ENCODE measurements at places on chromosomes 2 and 18.

- no peak for DNase-seq
These were observed 130.8 kb downstream of the FOXI3 start for GRCh38 chr2:88321449-88322248.

DNA sequence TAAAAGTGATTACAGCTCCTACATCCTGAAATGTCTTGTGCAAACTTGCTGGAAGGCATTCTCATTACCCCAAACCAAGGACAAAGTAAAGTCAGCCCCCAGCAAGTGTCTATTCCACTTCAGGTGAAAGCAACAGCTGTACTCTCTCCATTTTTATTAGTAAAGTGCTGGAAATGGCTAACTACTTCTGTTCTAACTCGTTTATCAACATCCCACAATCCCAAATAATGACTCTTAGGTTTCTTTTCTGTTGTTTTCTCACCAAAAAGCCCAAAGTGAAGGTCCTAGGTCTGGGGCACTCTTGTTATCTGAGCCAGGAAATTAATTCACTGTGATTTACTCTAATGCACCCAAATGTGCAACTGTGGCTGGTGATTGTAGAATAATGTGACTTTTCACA is 105.7 kb downstream of the LRRC30 start:
- DNase-seq, result no peak

DNA sequence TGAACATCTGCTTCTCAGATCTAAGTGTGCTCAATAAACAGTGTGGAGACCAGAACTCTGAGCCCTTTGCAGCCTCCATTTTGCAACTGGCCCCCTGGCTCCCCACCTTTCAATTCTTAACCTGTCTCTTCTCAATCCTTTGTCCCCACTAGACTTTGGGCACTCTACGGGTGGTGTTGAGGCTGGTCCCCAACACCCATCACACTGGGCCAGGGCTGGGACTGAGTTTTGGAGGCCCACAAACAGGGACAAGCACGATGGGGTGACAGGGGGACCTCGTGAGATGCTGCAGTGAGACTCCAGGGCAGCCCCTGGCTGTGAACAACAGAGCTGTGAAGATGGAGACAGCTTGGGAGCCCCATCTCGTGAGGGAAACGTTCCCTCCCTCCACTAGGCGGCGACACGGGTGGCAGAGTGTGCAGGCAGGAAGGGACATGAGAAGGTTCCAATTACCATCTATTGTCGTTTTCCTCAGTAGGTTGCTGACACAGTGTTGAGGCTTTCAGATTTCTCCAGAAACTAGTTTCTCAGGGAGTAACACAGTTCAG is 1.2 kb downstream of the ANKMY1 start:
- DNase-seq, result peak; percentile 50

DNA sequence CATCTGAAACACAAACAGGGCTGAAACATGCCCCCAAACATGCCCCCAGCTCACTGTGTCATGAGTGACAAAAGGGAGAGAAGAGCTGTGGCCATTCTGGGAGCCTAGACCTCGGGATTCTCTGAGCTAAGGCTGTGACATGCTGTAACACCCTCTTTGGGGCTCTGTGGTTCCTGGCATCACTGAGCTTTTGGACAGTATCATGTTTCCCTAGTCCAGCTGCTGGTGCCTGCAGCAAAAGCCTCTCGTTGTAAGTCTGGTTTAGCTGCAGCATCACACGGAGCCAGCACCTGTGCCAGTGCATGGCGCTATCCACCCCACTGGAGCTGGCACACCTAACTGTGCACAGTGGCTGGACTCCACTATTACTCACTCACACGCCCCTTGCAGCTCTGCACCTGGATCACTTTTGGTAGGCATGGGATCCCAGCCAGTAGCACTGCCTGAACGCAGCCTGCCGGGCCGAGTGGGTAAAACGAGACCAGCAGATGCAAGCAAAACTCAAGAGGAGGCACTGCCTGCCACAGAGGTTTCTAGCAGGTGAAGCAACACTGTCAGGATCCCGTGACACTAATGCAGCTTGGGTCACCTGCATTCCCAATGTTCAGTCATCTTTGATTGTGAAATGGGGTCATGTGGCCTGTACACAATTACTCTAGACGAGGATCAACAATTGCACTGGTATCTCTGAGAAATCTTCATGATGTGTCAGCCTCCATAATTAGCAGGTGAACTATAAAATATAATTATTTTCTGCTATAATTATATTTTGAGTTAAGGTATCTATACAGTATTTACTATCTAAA is 547.2 kb downstream of the ZNF804A start:
- no peak for DNase-seq

- peak; percentile 58 for DNase-seq
These were observed 402.3 kb downstream of the TGIF1 start for GRCh38 chr18:3852321-3852720.

DNA sequence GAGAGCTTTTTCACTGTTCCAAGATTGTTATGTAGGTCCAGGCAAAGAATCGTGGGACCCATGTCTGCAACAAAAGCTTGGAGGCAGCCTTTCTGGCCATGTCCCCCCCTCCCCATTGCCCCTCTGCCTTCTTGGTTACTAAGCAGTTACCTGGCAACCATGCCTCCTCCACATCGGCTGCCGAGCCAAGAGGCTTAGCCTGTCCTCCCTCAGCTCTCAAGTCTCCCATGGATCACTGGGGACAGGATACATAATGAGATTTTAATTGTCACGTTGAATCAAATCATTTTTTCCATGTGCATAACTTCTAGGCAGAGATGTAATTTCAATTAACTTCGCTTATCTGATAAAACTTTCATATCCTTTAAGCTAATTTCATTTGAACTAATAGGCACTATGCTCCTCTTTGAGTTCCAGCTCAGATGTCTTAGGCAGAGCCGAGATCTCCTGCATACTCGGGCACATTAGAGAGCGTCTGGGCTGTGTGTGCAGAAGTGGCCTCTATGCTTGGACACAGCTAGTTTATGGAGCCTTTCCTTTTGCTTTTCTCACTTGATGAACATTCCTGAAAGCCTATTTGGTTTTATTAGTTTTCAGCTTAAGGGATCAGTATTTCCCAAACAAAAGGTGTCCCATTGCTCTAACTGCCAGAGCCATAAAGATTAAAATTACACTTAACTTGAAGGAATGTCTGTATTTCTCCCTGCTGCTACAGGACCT is 80.7 kb downstream of the LYPD1 start:
- DNase-seq, result no peak

- no peak for DNase-seq
These were observed 65.6 kb downstream of the CYP26B1 start for GRCh38 chr2:72082021-72082601.

DNA sequence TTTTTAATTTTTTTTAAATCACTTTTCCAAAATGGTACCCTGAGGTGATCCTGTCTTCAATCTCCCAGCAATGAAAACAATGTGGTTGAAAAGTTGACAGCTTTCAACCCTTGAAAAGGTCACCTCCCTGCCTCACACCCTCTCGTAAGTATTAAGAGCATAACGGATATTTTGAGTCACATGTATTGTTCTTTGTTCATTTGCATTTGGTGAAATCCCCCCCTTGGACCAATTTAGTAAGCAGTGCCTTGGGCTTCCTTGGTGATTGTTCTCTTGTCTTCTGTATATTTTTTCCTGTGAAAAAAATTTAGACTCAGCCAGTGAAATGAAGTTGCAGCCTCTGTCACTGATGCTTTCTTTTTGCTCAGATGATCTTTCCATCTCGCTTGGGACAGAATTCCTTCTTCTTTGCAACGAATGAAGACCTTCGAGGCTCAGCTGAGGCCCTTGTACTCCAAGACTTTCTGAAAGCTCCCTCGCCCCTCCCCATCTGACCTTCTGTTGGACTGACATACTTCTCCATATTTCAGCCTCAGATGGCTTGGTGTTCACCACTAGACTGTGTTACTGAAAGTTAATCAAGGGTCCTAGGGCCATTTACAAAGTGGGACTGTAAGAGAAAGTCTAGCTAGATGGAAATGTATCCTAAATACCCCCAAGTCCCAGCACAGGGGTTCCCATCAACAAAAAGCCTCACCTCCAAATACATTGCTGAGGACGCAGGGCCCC is 158.4 kb downstream of the BCL2 start:
- peak; percentile 37 for DNase-seq

- no peak for DNase-seq
These were observed 47.5 kb downstream of the ANO7 start for GRCh38 chr2:241235859-241236593.

- peak; percentile 53 for DNase-seq
These were observed 485.2 kb downstream of the TRIB2 start for GRCh38 chr2:13201924-13202323.

DNA sequence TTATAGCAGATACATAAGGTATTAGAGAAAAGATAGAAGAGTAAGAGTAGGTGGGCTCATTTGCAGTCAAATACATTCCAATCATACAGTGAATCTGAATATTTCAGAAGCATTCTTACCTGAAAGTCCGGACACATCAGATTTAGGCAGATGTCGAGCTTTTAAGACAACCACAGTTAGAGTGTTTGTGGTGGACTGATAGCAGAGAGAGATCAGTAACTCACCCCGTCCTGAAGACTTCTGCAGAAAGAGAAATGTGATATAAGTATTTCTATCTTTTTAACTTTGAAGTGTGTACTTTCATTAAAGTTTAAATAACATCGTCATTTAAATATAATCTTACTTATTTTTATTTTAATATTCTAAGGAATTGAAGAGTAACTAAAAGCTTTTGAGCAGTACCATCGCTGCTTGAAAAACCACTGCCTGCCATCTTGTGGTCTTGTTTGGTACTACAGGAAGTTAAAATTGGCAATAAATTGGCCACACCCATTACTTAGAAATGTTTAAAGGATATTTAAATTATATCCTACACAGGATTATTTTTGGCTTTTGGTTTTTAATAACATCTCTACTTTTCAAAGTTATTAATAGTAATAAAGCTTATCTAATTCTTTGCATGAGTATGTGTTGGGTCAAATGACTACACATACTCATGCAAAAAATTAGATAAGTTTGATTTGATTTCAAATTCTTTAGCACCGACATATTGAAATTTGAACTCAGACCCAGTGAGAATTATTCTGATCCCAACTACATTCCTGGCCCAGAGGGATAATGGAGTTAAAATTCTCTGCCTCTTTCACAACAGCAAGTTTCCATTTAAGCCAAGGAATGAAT is 5.5 kb downstream of the SYT4 start:
- DNase-seq, result peak; percentile 46

DNA sequence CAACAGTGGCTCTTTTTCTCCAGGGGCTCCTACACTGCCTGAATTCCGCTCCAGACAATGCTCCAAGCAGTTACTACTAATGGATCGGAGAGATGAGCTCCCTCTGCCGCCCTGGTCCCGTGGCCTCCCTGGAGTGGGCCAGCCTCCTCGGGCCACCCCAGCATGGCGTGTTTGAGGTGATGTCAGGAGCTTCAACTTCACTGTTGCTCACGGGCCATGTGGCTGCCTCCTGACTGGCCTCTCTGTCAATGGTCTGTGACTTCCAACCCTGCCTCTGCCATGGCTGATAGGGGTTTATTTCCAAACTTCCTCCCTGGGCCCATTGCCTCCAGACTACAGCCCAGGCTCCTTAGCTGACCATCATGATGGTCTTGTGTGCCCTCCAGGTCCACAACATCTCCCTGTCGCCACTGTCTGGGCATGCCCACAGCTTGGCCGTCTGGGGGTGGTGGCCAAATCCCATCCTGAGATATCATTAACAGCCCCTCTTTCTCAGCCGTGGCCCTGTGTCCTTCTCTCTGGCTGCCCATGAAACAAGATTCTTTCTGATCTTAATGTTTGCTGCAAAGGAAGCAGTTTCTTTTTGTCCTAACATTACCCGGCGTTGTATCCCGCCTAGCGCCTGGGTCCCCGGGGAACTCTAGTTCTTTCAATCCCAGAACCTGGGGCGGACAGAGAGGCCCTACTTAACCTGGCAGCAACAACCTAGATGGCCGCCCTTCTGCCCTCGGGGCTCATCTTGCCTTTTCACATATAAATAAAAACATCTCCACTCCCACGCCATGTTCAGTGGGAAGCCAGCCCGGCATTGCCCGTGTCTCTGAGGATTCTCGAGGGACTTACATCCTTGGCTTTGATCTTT is 38.1 kb downstream of the ATOH8 start:
- DNase-seq, result no peak

Data from SK-MEL-5 (cell line).